ENCODE measurements at places on chromosomes 11 and 22.

- DNase-seq: no peak
Measured at GRCh38 chr11:123357353-123357989, 72.6 kb upstream of the GRAMD1B start.

- no peak for DNase-seq
Measured at GRCh38 chr11:35215945-35216344, 77.0 kb downstream of the CD44 start.

DNA sequence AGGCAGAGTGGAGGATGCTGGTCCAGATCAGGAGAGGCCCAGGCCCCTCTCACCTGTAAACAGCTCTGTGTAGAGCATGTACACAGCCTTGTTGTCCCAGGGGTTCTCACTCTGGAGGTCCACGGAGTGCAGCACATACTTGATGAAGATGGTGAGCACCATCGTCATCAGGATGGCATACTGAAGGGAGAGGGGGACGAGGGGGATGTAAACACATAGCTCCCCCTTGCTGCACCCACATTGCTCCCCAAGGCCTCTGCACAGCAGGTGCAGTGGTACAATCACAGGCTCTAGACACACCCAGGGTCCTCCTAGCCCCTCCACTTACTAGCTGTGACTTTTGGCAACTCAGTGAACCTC is 2.9 kb downstream of the SYVN1 start:
- DNase-seq: no peak

GRCh38 chr11:69890476-69890875 is 71.3 kb upstream of the FGF3 start:
- no peak for DNase-seq

DNA sequence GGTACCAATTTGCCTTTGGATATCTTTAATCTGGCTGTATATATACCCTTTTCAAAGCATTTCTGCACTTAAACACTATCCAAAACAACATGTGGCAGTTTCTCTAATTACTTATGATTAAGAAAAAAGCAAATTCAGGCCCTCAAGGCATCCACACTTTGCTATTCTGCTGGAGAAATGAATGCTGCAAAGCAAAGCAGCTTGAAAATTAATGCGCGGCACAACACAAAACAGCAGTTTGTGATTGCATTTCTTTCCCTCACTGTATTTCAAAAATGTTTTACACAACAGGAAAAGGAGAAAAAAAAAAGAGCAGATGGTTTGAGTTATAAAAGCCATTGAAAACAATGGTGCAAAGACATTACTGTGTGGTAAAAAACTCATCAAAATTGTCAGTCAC is 738.4 kb upstream of the RAG2 start:
- no peak for DNase-seq

GRCh38 chr11:103902994-103903393 is 133.4 kb upstream of the DDI1 start:
- no peak for DNase-seq

DNA sequence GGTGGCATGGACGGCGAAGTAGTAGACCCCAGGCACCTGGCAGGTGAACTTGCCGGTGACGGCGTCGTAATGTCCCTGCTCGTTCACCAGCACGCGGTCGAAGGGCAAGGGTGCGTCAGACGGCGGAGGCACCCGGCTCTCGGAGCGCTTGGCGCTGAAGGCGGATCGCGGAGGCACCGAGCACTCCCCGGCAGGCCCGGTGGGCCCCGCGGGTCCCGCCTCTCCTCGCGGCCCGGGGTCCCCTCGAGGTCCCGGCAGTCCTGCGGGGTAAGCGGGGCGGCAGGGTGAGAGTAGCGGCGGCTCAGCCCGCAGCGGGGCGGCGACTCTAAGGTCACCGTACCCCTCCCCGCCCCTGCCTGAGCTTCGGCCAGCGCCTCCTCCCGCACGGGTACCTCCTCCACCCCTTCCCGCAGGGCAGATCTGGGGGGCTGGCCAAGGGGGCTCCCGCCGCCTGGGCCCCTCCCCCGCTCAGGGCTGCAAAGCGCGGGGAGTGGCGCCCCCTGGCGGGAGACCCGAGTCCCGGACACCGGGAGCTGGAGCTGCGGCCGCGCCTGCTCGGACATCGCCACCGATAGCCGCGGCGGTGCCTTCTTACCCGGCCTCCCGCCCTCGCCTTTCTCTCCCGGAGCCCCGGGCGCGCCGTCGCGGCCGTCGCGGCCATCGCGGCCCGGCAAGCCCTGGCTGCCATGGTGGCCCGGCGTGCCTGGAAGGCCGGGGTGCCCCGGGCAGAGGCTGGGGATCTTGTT is 921 bp downstream of the C1QTNF5 start:
- no peak for DNase-seq

- DNase-seq: peak; percentile 42
Measured at GRCh38 chr22:43923631-43924464, at the start of gene PNPLA3. PNPLA3 (plus strand) TSS chr22:43923805; CDS start chr22:43923912, 107 bp downstream.

DNA sequence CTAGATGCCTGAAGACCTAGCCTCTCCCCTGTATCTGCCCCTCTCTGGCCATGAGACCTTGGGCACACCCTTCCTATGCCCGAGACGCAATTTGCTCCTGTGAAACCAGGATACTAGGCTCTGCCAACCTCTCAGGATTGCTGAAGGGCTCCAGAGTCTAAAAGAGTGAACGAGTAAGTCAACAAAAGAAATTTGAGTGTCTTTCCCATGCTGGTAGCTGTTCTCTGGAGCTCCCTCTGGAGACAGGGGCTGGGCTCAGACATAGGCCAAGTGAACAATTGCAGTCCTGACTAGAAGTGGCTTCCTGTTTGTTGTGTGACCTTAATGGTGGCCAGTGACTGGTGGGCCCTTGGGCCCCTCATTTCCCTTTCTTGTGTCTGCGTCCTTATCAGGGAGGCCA is 189.0 kb upstream of the NARS2 start:
- DNase-seq: no peak

DNA sequence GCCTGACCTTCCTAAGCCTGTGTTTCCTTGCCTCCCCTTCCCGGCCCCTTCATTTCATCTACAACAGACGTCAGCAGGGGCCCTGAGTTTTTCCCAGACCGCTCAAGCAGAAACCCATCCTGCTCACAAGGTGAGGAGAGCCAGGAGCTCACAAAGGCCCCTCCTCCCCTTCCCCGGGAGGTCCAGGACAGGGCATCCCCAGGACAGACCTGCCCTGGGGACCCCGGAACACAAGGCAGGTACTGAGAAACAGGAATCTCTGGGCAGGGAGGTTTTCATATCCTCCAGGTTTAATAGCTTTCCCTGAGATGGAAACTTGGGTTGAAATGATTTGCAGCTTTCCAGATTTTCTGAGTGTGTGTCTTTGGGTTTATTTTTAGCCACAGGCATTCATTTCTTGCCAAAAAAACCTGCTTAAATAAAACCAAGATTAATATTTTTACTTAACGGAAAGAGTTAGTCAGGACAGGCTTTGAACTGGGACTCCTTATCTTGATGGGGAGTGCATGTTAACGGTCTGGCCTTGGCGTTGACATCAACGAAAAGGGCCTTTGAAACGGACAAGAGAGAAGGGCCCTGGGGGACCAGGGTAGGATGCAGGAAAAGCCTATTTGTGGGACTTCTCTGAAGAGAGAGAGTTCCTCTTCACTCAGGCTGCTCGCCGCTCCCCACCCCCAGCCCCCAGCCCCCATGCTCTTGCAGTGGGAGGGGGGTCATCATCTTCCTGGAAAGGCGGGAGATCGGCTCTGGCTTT is 38.5 kb downstream of the TIMP3 start:
- no peak for DNase-seq

DNA sequence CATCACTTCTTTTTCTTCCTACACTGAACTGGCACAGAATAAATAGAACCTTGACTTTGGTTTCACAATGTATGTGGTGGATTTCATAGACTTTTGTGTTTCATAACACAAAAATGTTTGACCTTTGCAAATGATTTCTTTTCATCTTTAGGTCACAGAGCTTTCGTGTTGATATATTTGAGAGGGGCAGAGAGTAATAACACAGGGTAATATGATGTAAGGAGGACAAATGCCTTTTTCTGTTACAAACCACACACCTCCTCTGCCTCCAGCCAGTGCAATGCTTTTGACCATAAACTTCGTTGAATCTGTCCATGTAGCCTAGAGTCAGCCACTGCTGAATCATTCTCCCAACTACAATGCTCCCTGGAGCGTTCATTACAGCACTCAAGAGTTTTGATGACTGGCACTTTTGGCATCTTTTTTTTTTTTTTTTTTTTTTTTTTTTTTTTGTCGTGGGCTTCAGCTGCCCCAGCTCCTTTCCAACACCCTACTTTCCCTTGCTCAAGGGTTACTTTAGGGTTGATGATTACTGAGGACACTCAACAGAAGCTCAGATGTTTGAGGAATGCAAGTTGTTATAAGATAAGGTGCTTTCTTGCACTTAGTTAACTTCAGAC is 11.4 kb upstream of the CAT start:
- DNase-seq: no peak

DNA sequence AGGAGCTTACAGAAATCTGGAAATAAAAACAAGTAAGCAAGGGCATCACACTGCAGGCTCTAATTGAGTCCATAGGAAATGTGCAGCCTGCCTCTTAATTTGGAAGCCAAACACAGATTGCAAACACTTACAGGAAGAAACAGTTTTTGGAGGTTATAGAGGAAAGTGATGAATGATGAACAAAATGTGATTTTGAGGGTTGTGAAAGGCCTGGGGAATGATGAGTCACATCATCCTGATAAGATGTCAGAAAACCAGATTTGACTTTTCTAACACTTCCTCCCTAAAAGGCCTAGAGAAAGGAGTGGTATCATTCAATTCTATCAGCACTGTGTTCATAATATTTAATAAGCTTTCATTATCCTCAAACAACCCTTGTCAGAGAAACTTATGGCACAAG is 96.6 kb upstream of the POU2AF2 start:
- no peak for DNase-seq

- no peak for DNase-seq
Measured at GRCh38 chr22:27252282-27253049, 549.1 kb downstream of the MN1 start.

DNA sequence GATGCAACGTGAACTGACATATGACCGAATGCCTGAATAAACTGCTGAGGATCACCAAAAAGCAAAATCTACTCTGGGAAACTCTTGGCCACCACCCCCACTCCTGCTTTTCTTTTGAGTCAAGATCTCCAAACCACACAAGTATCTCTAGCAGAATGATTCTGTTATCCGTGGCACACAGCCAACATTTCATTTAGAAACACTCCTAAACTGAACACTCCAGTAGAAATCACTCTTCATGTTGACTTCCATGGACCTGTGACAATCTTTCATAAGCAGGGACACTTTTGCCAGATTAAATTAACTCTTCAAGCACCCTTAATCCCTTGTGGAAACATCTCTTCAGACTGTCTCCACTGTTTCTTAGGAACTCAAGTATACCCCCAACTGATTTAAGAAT is 44.4 kb downstream of the VSIG10L2 start:
- no peak for DNase-seq

Measured in thoracic aorta (tissue), 2 donors.